ENCODE measurements at places on chromosomes 7 and 10.

- DNase-seq = no peak
Measured at GRCh38 chr10:340646-341045, 205.4 kb downstream of the ZMYND11 start.

DNA sequence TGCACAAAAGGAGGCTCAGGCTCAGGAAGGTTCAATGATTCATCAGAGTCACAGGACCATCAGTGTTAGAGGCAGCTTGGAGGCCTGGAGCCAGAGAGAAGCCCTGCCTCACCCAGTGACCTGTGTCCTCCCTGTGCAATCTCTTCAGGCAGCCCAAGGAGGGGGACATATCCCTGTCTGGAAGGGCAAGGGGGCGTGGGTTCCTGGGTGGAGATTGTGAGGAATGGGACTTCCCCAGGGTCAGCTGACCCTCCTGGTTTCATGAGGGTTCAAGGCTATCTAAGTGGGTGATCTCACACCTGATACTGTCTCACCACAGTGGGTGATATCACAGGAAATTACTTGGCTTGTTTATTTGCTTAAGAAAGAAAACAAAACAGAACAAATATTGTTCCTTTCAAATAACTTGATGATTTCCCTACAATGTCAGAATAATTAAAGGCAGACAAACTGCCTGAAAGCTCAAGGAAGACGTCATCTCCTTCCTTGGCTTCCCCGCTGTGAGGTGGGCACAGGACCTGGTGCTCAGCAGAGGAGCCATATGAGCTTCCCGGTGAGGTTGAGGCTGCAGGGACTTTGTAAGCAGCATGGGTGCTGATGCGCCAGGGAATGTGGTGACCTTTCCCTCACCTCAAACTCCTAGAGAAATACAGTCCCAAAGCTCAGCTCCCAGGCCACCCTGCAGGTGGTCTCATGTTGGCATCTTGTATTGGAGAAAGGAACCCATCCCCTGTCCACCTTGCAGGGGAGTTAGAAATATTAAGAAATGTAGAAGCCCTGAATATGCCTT is 763.2 kb downstream of the GRID1 start:
- no peak for DNase-seq

DNA sequence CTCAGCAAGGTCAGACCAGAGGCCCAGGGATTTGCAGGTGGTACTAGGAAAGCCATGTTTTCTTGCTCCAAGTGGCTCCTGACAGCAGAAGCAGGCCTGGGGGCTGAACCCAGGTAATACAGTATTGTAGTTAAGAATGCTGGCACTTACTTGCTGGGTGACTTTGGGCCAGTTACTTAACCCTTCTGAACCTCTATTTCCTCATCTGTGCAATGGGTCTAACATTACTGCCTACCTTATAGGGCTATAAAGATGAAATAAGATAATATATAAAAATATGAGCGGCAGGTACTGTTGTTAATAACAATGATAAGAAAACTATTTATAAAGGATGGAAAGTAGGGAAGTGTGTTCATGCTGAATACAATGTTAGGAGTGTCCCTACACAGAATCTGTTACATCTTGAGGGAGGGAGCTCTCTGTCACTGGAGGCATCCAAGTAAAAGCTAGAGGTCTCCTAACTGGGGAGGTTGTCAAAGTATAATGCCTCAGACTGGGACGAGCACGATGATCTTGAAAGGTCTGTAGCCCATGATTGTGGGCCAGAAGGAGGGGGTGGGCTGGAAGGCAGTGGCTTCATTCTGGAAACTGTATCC is 26.9 kb downstream of the ADAMTS14 start:
- no peak for DNase-seq

- no peak for DNase-seq
Measured at GRCh38 chr10:106310596-106310995, 853.9 kb downstream of the SORCS1 start.

DNA sequence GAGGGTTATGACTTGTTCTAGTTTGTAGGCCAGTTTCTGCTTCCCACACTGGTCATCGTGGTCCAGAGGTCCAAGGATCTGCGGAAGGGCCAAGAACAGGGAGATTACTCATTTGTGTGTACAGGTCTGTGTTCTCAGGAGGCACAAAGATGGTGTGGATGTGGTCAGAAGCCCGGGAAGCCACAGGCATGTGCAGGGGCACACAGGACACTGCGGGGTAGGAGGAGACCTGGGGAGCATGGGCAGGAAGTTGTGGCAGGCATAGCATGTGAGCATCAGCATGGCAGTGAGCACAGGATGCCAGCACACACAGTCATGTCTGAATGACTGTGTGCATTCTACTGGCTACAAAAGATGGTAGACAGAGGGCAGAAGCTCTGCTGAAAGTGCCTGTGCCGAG is 445.8 kb downstream of the PLXNA4 start:
- DNase-seq = no peak

DNA sequence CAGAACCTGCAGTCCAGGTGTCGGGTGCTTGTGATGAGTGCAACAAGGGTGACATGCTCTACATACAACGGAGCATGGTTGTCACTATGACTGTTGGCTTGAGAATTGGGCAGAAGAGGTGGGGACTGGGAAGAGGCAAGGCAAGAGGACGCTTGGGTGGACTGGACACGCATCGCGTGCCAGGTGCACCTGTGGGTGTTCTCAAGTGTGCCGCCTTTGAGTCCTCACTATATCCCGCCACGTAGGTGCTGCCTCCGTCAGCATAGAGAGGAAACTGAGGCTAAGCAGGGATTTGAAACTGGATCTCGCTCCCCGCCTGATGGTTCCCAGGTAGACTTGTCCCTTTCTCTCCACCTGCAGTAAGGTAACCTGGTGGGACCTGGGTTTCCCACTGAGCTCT is 27.2 kb downstream of the CDH23 start:
- no peak for DNase-seq

- DNase-seq = no peak
Measured at GRCh38 chr10:33489501-33490176, 155.2 kb upstream of the NRP1 start.

GRCh38 chr10:125661431-125661940 is 21.5 kb downstream of the TEX36 start:
- no peak for DNase-seq

DNA sequence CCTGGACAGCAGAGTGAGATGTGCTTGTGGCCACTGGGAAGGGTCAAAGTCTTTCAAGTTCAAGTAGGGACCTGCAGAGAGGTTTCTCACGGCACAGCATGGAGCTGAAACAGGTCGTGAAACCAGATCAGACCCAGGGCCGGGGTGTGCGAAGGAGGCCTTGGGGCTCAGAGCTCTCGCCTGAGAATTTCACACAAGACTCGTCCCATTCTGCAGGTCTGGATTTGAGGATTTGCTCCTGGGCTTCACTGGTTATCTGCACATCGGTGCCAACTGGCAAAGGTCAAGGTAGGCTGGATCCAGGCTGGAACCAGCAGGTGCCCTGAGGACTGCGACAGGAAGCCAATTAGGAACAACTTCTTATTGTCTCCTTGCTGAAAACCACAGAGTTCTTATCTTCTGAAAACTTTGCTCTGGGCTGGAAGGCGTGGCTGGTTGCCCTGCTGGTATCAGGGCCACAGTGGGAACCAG is 24.0 kb upstream of the GTF2I start:
- no peak for DNase-seq

- peak; percentile 54 for DNase-seq
Measured at GRCh38 chr10:69644658-69645295, 14.7 kb downstream of the FAM241B start.

DNA sequence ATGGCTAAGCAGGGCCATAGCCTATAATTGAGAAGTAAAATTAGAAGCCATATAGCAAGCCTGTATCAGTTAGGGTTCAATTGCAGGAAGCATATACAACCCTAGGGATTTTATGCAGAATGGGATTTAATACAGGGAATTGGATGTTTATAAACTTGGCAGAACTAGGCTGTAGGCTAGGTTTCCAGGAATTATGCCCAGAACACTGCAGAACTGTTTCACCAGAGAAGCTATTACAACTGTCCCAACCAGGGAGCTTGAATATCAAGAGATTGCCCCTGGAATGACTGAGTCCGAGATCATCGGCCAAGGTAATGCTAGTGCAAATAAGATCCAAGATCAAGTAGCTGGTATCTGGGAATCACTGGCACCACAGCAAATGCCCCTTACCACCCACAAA is 64.0 kb downstream of the PRR15 start:
- DNase-seq = no peak

GRCh38 chr10:55144001-55144400 is 343.0 kb upstream of the PCDH15 start:
- DNase-seq = peak; percentile 34

DNA sequence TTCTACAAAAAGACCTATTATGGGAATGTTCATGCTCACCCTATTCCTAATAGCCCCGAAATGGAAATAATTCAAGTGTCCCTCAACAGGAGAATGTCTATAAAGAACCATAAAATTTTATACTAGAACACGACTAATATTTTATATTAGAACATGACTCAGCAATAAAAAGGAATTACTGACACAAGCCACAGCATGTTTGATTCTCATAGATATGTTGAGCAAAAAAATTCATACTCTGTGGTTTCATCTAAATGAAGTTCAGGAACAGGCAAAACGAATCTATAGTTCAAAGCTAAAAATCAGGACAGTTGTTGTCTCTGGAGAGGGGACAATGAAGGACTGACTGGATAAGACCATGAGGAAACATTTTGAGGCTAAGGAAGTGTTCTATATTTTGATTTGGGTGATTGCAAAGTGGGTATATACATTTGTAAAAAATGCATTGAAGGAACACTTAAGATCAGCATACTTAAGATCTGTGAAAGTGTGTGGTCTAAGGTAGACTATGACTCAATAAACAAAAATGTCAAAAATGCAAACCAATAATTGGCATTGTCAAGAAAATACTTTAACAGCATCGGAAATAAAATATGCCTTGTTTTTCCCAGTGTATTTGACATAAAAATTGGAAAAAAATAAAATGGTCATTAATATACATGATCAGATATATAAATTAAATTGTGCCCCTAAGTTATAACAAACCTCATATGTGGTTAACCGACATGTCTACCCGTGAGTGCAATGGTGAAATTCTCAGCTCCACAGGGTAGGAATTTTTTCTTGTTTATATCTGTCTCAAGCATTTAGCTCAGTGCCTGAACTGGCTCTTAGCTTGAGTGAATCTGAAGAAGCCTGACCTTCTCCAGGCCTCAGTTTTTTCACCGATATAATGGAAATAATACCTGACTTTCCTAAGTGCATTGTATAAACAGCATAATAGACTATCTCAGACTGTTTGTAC is 124.9 kb upstream of the CTTNBP2 start:
- DNase-seq = no peak

DNA sequence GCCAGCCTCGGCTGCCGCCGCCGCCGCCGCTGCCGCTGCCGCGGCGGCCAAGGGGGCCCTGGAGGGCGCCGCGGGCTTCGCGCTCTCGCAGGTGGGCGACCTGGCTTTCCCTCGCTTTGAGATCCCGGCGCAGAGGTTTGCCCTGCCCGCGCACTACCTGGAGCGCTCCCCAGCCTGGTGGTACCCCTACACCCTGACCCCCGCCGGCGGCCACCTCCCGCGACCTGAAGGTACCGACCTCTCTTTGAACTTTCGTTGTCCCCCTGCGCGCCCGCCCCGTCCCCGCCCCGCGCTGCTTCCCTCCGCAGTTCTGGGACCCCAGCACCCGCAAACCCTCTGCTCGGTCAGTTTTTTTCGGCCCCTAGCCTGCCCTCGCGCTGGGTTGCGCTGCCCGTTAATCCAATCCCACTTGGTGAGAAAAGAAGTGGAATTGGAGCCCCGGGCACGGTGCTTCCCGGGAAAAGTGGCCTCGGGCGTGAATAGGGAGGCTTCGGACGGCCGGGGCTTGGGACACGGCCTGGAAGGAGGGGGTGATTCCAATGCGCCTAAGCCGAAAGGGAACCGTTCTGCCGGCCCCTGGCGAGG is 543 bp downstream of the HMX3 start:
- DNase-seq = no peak

GRCh38 chr10:52082307-52082706 is 231.8 kb upstream of the DKK1 start:
- DNase-seq = no peak

DNA sequence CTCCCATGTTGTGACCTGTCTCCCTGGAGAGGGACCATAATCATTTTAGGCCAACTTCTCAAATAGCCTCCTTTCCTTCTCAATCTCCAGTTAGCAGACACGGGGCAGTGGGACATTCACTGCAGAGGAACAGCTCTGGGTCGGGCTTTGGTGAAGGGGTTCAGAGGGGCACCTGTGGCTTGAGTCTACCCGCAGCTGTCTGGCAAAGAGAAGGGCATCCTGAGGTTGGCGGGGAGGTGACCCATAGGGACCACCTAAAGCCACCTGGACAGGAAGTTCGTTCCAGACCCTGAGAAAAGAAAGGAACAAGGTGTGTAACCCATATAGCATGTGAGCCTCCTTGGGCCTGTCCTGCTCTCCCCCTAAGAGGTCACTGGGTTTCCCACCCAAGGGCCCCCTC is 155.0 kb downstream of the OAT start:
- DNase-seq = no peak

DNA sequence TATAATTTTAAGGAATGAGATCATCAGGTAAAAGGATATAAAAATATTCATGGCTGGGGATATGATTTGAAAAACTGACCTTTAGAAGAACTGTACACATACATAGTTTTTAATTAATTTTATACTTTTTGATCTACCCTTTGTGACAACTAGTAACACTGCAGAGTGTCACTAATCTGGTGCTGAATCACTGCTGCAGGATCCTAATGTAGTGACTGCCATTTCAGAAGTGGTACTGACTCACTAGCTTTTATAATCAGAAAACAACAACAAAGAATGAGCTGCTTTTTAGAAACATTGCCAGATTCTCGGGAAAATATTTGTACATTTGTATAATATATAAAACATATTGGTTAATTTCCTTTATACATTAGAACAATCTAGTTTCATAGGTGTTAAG is 110.4 kb downstream of the HIPK2 start:
- peak; percentile 25 for DNase-seq
